ENCODE measurements at places on chromosomes 4 and X. TPM values are rescaled to one million over a fixed set of nuclear protein-coding genes. Genes with fewer than 3 reads are reported as not detected.

The HAUS7 gene
- total RNA-seq, result 57.6 TPM

The NAP1L2 gene
- total RNA-seq, result 1.4 TPM

The TRAM1L1 gene
- 0.32 TPM for total RNA-seq

The UBE2D3 gene
- total RNA-seq, result 209 TPM

The CTAG1A gene
- total RNA-seq, result not detected

The DUSP9 gene
- total RNA-seq, result 1.6 TPM

The FANCB gene
- 3.2 TPM for total RNA-seq

The MAGIX gene
- 2.8 TPM for total RNA-seq

The PPARGC1A gene
- 0.06 TPM for total RNA-seq

The CLCN3 gene
- total RNA-seq, result 16.6 TPM

The PUDP gene
- total RNA-seq, result 27.1 TPM

The EXOC1L gene
- not detected for total RNA-seq

The MEPE gene
- not detected for total RNA-seq

The LRP2BP gene
- 0.09 TPM for total RNA-seq

The AREG gene
- 71.1 TPM for total RNA-seq

The C4orf33 gene
- total RNA-seq, result 4.1 TPM

The CYBB gene
- 0.03 TPM for total RNA-seq

The FAM184B gene
- not detected for total RNA-seq

The FAAH2 gene
- total RNA-seq, result not detected

The ADH1B gene
- not detected for total RNA-seq

The PLP1 gene
- total RNA-seq, result not detected

The DCAF4L1 gene
- total RNA-seq, result 0.11 TPM

The PNMA6F gene
- not detected for total RNA-seq

The CXCL10 gene
- total RNA-seq, result 0.17 TPM

The SUPT20HL1 gene
- total RNA-seq, result not detected

The OPRPN gene
- total RNA-seq, result not detected

The MAGEA1 gene
- not detected for total RNA-seq

The FOXR2 gene
- total RNA-seq, result not detected

The SLITRK4 gene
- 0.02 TPM for total RNA-seq

The IGSF1 gene
- total RNA-seq, result 0.39 TPM

The DGAT2L6 gene
- total RNA-seq, result not detected

The TMEM185A gene
- 28.3 TPM for total RNA-seq

The CXCL11 gene
- 0.10 TPM for total RNA-seq

The AFF2 gene
- total RNA-seq, result not detected

The GYPE gene
- not detected for total RNA-seq

The MAGED4 gene
- 7.2 TPM for total RNA-seq

The FGFR3 gene
- 2.1 TPM for total RNA-seq

The ARHGAP36 gene
- total RNA-seq, result not detected

The VEGFC gene
- 15.7 TPM for total RNA-seq

The NSUN7 gene
- total RNA-seq, result 0.27 TPM

The TMPRSS11D gene
- not detected for total RNA-seq

The SPANXN3 gene
- total RNA-seq, result not detected

The NPFFR2 gene
- total RNA-seq, result not detected

The TMEM184C gene
- 24.1 TPM for total RNA-seq

The ADD1 gene
- total RNA-seq, result 78.3 TPM

The ACE2 gene
- total RNA-seq, result not detected

The PSAPL1 gene
- 0.10 TPM for total RNA-seq

The P2RY4 gene
- not detected for total RNA-seq

The CCSER1 gene
- not detected for total RNA-seq

The TLR1 gene
- total RNA-seq, result 0.89 TPM

The HPGDS gene
- not detected for total RNA-seq

The ARHGEF38 gene
- not detected for total RNA-seq

The AMBN gene
- total RNA-seq, result not detected

The MAPK10 gene
- 0.45 TPM for total RNA-seq

The HGFAC gene
- 0.24 TPM for total RNA-seq
